ENCODE measurements at places on chromosomes 7 and 10. TPM values are rescaled to one million over a fixed set of nuclear protein-coding genes. Genes with fewer than 3 reads are reported as not detected.

GRCh38 chr7:45627691-45628456 lies 53.7 kb downstream of the ADCY1 start:
- DNase-seq, result no peak
- no peaks in the 10 kb centered on the region for H3K36me3 ChIP-seq
- no peaks in the 10 kb centered on the region for H3K4me1 ChIP-seq
- no peak overlapping the region for H3K27ac ChIP-seq
- no peaks in the 10 kb centered on the region for H3K27me3 ChIP-seq

- H3K27me3 ChIP-seq, result no peaks in the 10 kb centered on the region
- peaks cover 28% of the 10 kb centered on the region for H3K4me1 ChIP-seq
- peak; percentile 72 for DNase-seq
- H3K4me3 ChIP-seq, result no peak overlapping the region
Observed at GRCh38 chr10:102738692-102739121, 5.0 kb upstream of the WBP1L start.

DNA sequence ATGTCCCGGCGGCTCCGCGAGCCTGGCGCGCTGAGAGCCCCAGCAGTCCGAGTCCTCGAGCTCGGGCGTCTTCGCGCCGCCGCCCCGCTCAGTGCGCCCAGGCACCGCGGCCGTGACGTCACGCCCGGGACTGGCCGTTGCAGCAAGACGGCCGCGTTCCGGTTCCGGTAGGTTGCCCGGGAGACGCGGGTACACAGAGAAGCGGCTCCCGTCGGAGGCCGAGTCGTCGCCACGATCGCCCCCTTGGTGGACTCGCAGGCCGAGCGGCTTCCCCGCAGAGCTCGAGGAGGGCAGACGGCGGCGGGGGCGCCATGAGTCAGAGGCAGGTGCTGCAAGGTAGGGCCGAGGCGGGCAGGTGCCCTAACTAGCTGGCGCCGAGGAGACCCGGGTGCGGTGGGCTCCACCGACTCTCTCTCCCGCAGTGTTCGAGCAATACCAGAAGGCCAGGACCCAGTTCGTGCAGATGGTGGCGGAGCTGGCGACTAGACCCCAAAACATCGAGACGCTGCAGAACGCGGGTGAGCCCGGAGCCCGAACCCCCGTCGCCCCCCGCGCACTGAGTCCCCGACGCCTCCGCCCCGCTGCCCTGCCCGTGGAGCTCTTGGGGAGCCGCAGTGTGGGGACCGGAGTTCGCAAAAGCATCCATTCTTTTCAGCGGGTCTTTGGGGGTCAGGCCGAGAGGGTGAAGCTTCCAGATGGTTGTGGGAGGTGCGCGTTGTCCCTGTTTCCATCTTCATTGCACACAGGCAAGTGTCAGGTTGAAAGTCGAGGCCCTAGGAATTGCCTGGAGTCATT lies at the start of gene SPAG6:
Gene SPAG6 (plus strand): TSS at position 196 of the 795 bp plus-strand sequence. CDS start 116 bp downstream, at position 312.
- H3K27ac ChIP-seq, result no peak within 1 kb of the TSS
- peak; percentile 35 for DNase-seq
- peaks cover 7% of the 10 kb centered on the region for H3K4me1 ChIP-seq
- no peaks in the 10 kb centered on the region for H3K36me3 ChIP-seq

DNA sequence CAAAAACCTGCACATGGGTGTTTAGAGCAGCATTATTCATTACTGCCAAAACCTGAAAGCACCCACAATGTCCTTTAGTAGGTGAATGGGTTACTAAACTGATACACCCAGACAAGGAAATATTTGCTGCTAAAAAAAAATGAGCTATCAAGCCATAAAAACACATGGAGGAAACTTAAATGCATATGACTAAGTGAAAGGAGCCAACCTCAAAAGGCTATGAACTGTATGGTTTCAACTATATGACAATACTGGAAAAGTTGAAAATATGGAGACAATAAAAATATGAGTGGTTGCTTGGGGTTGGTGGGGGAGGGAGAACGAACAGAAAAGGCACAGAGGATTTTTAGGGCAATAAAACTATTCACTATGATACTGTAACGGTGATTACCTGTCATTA lies 291.0 kb downstream of the TNS3 start:
- no peak overlapping the region for H3K27ac ChIP-seq
- no peak for DNase-seq
- H3K36me3 ChIP-seq, result peaks cover 25% of the 10 kb centered on the region
- H3K27me3 ChIP-seq, result no peaks in the 10 kb centered on the region
- H3K4me1 ChIP-seq, result no peaks in the 10 kb centered on the region

DNA sequence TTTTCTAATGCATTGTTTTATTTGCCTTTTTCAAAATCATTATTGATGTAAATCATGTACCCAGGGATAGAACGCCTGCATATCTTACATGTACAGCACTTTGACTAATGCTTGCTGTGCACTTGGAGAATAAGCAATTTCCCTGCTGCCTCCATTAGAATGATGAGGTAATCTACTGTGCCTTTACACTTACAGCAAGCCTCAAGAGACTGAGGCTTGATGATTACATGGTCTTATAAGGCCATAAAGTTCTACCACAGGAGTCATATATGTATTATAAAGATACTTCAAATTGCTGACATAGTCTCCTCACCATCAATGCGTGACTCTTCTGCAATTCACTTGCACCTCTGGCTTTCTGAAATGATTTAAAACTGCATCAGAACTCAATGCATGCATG lies 328.6 kb upstream of the HGF start:
- H3K4me1 ChIP-seq, result no peaks in the 10 kb centered on the region
- H3K27me3 ChIP-seq, result no peaks in the 10 kb centered on the region
- H3K36me3 ChIP-seq, result no peaks in the 10 kb centered on the region
- H3K4me3 ChIP-seq, result no peak overlapping the region
- no peak overlapping the region for H3K27ac ChIP-seq
- DNase-seq, result no peak

- no peak for DNase-seq
- H3K4me3 ChIP-seq, result no peak overlapping the region
- H3K4me1 ChIP-seq, result no peaks in the 10 kb centered on the region
- H3K27ac ChIP-seq, result no peak overlapping the region
Observed at GRCh38 chr10:52517012-52517411, 202.9 kb downstream of the DKK1 start.

- no peak overlapping the region for H3K27ac ChIP-seq
- no peaks in the 10 kb centered on the region for H3K36me3 ChIP-seq
- H3K27me3 ChIP-seq, result no peaks in the 10 kb centered on the region
- no peaks in the 10 kb centered on the region for H3K4me1 ChIP-seq
Observed at GRCh38 chr10:124180044-124180745, 86.8 kb upstream of the CHST15 start.

GRCh38 chr7:90587766-90588165 lies 8.4 kb upstream of the CDK14 start:
- H3K4me1 ChIP-seq, result no peaks in the 10 kb centered on the region
- H3K27ac ChIP-seq, result no peak overlapping the region
- H3K4me3 ChIP-seq, result no peak overlapping the region

DNA sequence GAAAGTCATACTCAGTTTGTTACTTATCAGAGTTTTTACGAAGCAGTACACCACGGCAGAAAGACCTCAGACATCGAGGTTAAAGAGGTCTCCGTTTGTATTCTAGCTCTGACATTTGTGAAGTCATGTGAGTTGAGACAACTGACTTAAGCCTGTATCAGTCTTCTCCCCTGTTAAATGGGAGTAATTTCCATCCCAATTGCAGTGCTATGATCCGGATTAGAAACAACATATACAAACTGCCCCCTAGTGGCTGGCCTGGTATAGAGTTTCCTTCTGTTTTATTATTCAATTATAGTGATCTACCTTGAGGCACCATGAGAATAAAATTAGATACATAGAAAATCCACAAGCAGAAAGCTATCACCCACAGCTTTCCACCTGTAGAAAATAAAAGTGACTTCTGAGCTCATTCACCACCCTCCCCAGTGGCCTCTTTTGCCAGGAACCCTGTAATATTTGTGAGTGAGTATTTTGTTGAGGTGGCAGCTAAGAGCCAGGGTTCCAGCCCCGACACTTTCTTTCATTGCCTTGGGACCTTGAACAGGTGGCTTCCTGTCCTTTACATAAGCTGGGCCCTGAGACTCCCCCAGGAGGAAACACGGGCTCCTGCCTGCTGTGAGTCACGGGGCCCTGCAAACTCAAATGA lies 607.2 kb upstream of the MGMT start:
- DNase-seq, result no peak
- H3K27ac ChIP-seq, result no peak overlapping the region
- no peaks in the 10 kb centered on the region for H3K36me3 ChIP-seq
- no peaks in the 10 kb centered on the region for H3K27me3 ChIP-seq

- H3K36me3 ChIP-seq, result no peaks in the 10 kb centered on the region
- H3K4me3 ChIP-seq, result no peak overlapping the region
- no peaks in the 10 kb centered on the region for H3K27me3 ChIP-seq
- no peak for DNase-seq
- H3K27ac ChIP-seq, result no peak overlapping the region
Observed at GRCh38 chr10:3749600-3749999, 35.4 kb downstream of the KLF6 start.

- no peak overlapping the region for H3K27ac ChIP-seq
- no peaks in the 10 kb centered on the region for H3K4me1 ChIP-seq
- no peak for DNase-seq
- H3K36me3 ChIP-seq, result no peaks in the 10 kb centered on the region
- no peak overlapping the region for H3K4me3 ChIP-seq
Observed at GRCh38 chr10:98408799-98409198, 6.2 kb downstream of the PYROXD2 start.

DNA sequence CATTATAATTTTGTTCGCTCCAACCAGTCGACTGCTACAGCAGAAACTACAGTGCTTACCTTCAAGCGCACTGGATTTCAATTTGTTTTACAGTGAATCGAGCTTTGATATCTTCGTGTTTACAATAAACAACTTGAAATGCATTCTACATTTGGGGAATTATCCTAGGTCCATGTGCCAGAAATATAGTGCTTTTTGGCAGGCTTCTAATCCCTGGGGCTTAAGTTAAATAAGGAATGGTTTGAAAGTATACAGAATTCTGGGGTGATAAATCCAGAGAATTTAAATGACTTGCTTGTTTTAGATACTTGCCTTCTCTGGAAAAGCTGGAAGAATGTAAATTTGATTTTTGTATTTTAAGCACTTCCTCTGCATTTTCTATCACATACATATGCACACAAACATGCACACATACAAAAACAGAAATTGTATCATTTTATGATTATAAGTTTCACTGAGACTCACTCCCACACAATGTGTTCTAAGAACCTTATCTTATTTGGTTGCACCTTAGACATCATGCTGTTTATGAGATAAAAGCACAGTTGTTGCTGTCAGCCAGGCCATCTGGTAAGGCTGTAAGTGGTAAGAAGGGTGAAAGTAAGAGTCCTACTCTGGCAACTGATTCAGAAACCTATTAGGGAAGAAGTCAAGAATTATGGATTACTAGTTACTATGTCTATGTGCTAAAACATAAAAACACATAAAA lies 347.2 kb upstream of the KCND2 start:
- H3K36me3 ChIP-seq, result no peaks in the 10 kb centered on the region
- DNase-seq, result no peak
- H3K4me1 ChIP-seq, result no peaks in the 10 kb centered on the region
- no peaks in the 10 kb centered on the region for H3K27me3 ChIP-seq

GRCh38 chr10:51804866-51805265 lies 105.5 kb upstream of the CSTF2T start:
- H3K4me1 ChIP-seq, result no peaks in the 10 kb centered on the region
- no peak overlapping the region for H3K27ac ChIP-seq
- H3K36me3 ChIP-seq, result no peaks in the 10 kb centered on the region
- H3K4me3 ChIP-seq, result no peak overlapping the region

- H3K36me3 ChIP-seq, result no peaks in the 10 kb centered on the region
- H3K27ac ChIP-seq, result no peak overlapping the region
- no peak overlapping the region for H3K4me3 ChIP-seq
- DNase-seq, result no peak
Observed at GRCh38 chr10:43234471-43235041, 32.3 kb downstream of the RASGEF1A start.

GRCh38 chr7:156234666-156235494 lies 405.7 kb upstream of the RNF32 start:
- H3K4me1 ChIP-seq, result no peaks in the 10 kb centered on the region
- no peak overlapping the region for H3K4me3 ChIP-seq
- no peak for DNase-seq
- no peaks in the 10 kb centered on the region for H3K27me3 ChIP-seq
- H3K27ac ChIP-seq, result no peak overlapping the region

DNA sequence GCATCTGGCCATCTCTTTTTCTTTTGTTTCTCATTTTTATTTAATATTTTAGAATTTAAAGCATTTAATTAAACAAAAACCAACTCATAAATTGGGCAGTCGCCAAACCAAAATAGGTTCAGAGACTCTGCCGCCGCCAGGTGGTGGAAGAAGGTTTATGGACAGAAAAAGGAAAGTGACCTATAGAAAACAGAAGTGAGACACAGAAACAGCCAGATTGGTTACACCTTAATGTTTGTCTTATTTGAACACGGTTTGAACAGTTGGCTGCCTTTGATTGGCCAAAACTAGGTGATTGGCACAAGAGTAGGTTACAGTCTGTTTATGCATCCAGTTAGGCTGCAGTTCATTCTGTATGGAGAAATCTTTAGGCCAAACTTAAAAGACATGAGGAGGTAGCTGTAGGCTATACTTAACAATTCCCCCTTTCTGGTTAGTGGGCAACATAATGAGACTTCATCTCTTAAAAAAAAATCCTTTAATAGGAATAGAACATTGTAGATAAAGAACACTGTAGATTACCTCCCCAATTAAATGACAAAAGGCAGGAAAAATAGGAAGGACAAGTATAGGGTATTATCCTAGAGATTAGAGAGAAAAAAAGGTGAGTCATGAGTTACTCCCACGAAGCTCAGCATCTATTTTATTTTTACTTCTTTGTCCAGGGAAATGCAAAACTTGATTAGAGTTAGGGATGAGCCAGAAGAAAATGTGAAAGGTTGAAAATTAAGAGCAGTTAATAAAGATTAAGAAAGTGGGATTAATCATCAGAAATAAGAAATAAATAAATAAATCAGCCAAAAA lies 23.9 kb upstream of the CYCS start:
- H3K4me1 ChIP-seq, result no peaks in the 10 kb centered on the region
- H3K4me3 ChIP-seq, result no peak overlapping the region
- no peaks in the 10 kb centered on the region for H3K36me3 ChIP-seq
- H3K27me3 ChIP-seq, result no peaks in the 10 kb centered on the region
- DNase-seq, result no peak
- H3K27ac ChIP-seq, result no peak overlapping the region

DNA sequence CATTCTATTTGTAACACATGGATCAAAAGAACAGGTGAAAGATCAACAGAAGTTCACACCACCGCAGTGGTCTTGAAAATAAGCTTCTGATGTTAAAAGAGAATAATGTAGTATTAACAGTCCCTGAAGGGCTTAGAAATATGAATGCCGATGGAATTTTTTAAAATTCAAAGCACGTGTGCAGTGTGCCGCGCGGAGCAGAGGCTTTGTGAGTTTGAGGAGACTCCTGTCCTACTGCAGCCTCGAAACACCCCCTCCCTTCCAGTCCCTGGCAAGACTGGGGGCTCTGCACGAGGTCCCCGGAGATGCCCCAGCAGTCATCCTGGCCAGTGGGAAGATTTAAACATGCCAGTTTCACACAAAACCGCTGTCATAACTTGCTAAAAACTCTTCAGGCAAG lies 196.6 kb downstream of the DIP2C start:
- H3K36me3 ChIP-seq, result no peaks in the 10 kb centered on the region
- no peaks in the 10 kb centered on the region for H3K4me1 ChIP-seq
- H3K4me3 ChIP-seq, result no peak overlapping the region
- no peak for DNase-seq

GRCh38 chr7:99229234-99229633 lies 21.3 kb upstream of the KPNA7 start:
- H3K4me3 ChIP-seq, result no peak overlapping the region
- H3K36me3 ChIP-seq, result no peaks in the 10 kb centered on the region
- H3K27me3 ChIP-seq, result no peaks in the 10 kb centered on the region

Gene TNS3
- total RNA-seq, result 75.0 TPM

Gene RAMP3
- 58.9 TPM for total RNA-seq

Gene DYNC1I1
- 6.6 TPM for total RNA-seq

Gene LOXL4
- total RNA-seq, result 15.2 TPM

Gene C7orf33
- not detected for total RNA-seq

Gene DLX5
- total RNA-seq, result 1.5 TPM

Gene TACR2
- total RNA-seq, result not detected

Gene ASB10
- not detected for total RNA-seq

Gene NKX2-3
- not detected for total RNA-seq

Gene NXPH1
- total RNA-seq, result not detected

Data from thyroid gland (tissue), 4 donors.